ENCODE measurements at places on chromosomes 2 and 18.

DNA sequence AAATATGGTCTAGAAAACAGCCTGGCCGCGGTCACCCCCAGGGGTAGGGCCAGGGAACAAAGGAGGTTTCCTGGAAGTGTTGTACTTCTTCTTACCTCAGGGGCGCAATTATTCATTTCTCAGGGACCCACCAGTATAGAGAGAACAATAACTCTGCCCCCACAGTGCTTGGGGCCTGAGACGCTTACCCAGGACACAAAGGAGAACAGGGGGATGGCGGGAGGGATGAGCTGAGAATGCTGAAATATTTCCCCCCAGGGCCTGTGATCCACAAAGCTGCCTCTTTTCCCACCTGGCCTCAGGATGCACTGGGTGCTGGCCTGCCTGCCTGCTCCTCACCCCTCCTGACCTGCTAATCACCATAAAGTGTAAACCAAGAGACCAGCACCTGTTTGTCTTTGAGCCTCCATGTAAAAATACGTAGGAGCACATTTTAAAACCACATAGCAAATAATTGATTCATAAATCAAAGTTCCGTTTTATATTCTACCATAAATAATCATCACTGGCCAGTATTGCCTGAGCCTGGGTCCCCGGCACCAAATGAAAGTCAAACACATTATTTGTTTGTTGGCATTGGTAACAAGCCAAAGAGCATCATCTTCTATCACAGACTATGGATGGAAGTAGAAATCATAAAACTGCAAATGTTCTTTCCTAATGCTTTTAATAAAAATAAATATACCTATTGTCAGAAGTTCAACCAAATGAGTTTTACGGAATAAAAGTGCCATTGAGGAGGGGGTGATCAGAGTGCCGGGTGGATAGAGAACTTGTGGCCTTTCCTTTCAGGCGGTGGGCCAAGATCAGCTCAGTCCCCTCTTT is 67.3 kb upstream of the RMDN2 start:
- no peak for DNase-seq

GRCh38 chr2:216059233-216059834 is 22.3 kb downstream of the PECR start:
- no peak for DNase-seq

GRCh38 chr2:51243892-51244535 is 212.1 kb upstream of the NRXN1 start:
- no peak for DNase-seq

- no peak for DNase-seq
These were observed 149.0 kb downstream of the MSH2 start for GRCh38 chr2:47551800-47552525.

DNA sequence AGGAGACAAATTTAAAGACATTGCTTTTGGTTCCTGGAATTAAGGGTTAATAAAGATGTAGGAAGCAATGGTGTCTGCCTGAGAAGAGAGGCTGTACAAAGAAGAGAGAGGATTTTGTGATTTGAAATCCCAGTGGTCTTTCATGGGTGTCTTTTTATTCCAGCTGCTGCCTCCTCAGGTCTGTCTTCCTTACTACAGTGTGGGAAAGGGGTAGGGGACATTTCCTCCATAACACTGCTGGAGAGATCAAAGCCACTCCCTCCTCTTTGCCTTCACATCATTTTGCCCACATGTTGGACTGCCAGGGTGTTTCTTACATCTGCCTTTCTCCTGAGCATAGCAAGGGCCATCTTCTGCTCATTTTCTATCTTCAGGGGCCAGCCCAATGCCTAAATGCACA is 348.5 kb downstream of the EN1 start:
- DNase-seq = no peak

DNA sequence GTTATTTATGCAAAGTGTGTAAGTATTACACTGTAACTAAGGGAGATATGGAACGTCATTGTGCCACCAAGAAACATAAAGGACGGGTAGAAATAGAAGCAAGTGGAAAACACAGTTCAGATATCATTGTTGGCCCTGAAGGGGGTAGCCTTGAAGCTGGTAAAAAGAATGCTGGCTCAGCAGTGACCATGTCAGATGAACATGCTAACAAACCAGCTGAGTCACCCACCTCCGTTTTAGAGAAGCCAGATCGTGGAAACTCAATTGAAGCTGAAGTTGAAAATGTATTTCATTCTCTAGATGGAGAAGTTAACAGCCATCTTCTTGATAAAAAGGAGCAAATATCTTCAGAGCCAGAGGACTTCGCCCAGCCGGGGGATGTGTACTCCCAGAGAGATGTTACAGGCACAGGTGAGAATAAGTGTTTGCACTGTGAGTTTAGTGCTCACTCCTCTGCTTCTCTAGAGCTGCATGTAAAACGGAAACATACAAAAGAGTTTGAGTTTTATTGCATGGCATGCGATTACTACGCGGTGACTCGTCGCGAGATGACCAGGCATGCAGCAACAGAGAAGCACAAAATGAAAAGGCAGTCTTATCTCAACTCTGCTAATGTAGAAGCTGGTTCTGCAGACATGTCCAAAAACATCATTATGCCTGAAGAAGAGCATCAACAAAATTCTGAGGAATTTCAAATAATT is 36.1 kb downstream of the ZNF407 start:
- no peak for DNase-seq

GRCh38 chr18:48669991-48670750 is 131.3 kb downstream of the CTIF start:
- no peak for DNase-seq

- DNase-seq = no peak
These were observed 116.9 kb downstream of the LYPD6B start for GRCh38 chr2:149155196-149155969.

DNA sequence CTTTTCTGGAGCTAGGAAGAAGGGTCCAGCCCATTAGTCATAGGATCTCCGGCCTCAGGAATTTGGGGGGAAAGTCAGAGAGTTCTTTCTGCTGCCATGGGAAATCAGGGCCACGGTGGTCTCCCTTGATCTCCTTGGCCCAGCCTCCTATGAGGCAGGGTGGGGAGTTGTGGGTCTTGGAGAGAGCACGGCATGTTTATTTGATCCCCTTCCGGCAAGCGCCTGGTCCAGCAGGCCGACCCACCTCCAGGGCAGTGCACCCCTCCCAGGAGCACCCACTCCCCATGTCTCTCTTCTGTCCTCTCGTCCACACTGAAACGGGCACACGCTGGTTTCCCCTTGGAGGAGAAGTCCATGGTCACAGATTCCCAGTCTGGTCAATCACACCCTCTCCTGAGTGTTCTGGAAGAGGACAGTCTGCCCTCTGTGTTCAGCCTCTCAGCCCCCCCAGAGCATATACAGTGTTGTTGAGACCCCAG is 464.6 kb upstream of the HS6ST1 start:
- no peak for DNase-seq

DNA sequence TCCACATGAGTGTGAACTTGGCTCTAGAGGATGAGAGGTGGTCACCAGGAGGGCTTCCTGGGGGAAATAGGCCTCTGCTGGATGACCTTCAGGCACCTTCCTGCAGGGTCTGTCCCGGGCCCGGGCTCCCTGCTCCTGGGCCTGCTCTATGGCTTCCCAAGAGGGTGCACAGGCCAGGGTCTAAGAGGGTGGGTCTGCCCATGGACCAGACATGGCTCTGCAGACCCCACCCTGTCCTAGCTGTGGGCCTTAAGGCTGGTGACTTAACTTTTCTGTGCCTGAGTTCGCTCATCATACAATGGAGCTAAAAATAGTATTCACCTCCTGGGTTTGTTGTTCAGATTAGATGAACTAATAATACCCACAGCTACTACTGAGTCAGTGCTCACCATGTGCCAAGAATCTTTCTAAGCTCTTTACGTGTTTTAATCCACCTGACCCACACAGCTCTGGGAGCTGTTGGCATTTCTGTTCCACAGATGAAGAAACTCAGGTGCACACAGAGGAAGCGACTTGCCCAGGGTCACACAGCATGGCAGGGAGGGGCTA is 14.4 kb downstream of the INHBB start:
- no peak for DNase-seq

- DNase-seq = no peak
These were observed 62.5 kb upstream of the SMAD2 start for GRCh38 chr18:47992976-47993375.

DNA sequence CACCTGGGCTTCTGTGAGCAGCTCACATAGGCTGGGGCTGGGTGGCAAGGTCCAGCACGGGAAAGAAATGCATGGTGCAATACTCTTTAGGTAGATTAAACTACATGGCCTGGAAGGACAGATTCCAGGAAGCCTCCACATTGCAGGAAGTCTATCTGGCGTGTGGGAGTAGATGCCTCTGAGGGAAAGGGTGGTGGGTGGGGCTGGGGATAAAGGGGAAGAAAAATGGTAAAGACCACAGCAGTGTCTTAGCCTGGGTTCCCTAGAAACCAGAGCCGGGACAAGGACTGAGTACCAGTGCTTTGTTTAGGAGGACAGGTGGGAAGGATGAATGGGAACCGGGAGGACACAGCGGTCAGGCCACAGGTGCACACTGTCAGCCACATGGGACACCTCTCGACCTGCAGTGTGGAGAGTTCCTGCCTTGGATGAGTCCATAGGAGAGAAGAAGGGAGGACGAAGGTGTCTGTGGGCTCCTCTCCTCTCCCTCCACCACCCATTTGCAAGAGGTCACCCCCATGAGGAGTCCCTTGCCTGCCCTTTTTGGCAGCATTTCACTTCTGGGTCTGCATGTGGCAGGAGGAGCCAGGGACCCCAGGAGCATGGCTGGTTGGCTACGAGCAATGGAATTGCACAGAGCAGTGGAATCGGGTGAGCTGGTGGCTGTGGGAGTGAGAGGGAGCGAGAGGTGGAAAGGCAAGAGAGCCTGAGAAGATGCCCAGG is 91.5 kb upstream of the HS6ST1 start:
- no peak for DNase-seq

DNA sequence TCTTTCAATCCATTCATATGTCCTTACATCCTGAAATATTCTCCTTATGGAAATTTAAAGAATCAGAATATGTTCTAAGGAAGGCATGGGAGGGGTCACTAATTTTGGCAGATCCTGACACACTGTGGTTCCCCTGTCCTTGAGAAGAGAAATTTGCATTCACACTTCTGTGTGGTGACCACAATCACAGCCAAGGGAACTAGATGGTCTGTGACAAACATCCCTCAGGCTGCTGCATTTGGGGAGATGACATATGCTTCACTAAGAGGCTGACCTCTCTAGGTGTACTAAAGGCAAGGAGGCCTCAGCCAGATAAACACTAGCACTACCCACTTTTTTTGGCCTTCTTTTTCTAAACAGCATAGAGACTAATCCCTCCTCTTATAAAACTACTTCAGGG is 129.6 kb downstream of the MREG start:
- DNase-seq = no peak

DNA sequence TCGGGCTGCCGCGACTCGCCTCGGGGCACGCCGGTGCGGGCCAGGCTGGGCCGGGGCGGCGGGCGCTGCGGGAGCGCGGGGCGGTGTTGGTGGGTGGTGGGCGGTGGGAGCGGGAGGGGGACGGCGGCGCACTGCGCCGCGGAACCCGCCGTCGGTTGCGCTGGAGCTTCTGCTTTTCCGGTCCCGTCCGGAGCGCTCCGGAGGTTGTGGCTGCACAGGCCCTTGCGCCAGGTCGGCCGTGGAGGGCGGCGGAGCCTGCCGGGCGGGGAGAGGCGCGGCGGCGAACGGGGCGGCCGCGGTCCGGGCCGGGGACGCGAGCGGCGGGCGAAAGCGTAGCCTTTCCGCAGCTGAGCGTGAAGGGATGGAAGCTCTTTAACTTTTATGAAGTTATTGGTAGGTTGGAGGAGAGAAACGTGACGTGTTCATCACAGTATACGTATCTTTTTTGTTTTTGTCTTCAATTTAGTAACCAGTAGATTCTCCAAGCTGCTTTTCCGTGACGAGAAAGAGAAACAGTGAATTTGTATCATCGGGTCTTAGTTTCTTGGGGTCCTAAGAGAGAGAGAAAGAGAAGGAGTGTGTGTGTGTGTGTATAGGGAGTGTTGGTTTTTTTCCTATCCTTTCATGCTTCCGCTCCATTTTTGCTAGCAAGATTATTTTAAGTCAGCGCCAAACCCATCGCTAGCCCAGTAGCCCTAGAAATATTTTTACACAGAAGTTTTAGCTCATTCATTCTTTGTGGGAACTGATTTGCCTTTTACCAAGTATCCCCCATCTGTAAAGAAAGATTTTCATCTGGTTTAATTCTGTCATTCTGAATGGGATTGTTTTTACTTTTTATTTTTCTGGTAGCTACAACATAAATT is 535 bp downstream of the ATG4B start:
- no peak for DNase-seq

DNA sequence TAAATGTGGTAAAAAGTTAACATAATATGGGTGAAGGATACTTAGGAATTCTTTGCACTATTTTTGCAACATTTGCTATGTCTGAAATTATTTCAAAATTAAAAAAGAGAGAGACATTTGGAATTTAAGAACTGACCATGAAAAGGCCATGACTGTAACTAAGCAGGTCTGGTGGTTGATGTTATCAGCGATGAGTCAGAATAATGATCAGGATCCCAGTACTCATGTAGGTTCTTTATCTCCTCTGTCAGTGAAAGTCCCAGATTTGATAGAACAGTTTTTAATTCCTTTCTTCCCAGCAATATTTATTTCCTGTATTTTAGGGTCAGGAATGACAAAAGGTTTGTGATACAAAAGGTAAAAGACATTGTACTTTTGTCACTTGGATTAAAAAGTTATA is 242.4 kb upstream of the ZNF521 start:
- DNase-seq = no peak

GRCh38 chr2:120227111-120227991 is 4.2 kb upstream of the TMEM185B start:
- no peak for DNase-seq

DNA sequence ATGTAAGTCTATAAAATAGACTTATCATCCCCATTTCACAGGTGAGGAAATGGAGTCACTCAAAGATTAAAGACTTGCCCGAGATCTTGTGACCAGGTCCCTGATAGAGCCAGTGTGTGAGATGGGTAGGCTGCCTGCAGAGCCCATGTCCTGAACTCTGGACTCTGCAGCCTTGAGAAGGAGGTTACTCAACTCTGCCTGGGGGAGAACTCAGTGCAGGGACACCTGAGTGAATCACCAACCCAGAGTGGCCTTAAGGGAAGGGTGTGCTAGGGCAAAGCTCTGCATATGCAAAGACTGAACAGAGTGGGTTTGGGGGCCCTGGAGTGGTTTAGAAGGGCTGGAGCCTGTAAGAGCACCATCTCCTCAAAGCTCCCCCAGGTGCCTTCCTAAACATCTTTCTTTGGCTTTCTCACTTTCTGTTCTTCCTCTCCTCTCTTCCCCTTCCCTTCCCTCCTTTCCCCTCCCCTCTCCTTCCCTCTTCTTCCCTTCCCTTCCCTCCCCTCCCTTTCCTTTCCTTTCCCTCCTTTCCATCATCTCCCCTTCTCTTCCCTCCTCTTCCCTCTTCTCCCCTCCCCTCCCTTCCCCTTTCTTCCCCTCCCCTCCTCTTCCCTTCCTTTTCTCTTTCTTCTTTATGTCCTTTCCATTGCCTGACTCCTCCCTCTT is 67.6 kb downstream of the CELF4 start:
- DNase-seq = no peak

DNA sequence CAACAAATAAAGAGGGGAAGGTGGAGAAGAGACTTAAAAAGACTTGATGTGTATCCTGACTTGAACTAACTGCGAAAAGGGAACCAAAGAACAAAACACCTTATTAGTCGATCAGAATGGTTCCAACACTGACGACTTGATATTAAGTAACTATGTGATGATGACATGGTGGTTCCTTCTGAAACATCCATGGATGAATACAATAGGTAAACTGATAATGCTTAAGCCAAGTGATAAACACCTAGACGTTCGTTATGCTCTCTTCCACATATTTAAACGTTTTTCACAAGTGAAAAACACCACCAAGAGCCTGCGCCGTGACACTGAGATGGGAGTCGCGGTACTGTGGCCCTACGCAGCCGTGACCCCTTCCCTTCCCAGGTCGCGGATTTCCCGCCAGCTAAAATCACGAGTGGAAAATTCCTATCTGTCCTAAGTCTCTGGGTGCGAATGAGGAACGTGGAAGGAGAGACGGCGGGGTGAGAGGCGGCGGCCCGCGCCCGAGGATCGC is 797 bp downstream of the TTC32 start:
- DNase-seq = no peak

Data from stimulated activated CD8-positive, alpha-beta memory T cell treated with anti-CD3 and anti-CD28 coated beads, Interleukin-15, amount 100 ng/mL, for 24 hours (primary cell).